AG04450 (cell line): ENCODE measurements at places on chromosomes 11 and 22.

- no peak for DNase-seq
Observed at GRCh38 chr11:31045335-31045734, 324.2 kb downstream of the DCDC1 start.

GRCh38 chr11:118448294-118448693 lies 12.0 kb downstream of the KMT2A start:
- DNase-seq = no peak

DNA sequence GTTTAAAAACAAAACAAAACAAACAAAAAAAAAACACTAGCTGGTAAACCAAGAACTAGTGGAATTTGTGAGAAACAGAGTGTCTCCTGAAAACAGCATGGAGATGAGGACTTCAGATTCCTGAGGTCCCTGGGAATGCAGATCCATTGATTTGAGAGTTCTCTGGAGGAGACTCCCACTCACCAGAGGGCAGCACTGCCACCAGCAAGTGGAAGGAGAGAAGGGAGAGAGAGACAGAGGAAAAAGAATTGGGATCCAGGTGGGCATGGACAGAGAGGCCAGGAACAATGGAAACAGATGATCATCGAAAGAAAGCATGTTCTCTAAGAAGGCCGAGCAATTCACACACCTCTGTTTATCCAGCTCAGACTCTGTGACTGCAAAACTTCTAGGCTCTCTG lies 31.8 kb downstream of the ETS1 start:
- DNase-seq = no peak

- DNase-seq = no peak
Observed at GRCh38 chr11:8026982-8027381, 39.8 kb downstream of the EIF3F start.

DNA sequence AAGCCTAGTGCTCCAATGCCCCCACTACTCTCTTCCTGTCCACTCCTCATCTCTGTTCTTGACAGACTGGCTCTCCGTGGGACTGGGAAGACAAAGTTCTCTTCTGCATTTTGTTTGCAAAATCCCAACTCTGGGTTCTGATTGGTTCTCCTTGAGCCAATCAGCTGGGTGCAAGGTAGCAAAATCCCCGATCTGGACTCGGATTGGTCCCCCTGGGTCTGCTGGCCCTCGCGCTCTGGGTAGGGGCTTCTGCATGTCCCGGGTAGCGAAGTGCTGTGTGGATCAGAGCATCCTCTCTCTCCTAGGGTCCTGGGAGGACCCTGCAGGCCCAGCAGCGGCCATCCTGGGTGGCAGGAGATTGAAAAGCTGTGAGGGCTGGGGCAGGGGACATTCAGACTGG lies 22.3 kb upstream of the A4GALT start:
- no peak for DNase-seq

GRCh38 chr22:21989049-21989448 lies 6.5 kb upstream of the TOP3B start:
- no peak for DNase-seq

- DNase-seq = no peak
Observed at GRCh38 chr11:128867277-128867676, at the start of gene KCNJ1. KCNJ1 (minus strand) TSS chr11:128867296; CDS start chr11:128840243, 27,053 bp downstream.

DNA sequence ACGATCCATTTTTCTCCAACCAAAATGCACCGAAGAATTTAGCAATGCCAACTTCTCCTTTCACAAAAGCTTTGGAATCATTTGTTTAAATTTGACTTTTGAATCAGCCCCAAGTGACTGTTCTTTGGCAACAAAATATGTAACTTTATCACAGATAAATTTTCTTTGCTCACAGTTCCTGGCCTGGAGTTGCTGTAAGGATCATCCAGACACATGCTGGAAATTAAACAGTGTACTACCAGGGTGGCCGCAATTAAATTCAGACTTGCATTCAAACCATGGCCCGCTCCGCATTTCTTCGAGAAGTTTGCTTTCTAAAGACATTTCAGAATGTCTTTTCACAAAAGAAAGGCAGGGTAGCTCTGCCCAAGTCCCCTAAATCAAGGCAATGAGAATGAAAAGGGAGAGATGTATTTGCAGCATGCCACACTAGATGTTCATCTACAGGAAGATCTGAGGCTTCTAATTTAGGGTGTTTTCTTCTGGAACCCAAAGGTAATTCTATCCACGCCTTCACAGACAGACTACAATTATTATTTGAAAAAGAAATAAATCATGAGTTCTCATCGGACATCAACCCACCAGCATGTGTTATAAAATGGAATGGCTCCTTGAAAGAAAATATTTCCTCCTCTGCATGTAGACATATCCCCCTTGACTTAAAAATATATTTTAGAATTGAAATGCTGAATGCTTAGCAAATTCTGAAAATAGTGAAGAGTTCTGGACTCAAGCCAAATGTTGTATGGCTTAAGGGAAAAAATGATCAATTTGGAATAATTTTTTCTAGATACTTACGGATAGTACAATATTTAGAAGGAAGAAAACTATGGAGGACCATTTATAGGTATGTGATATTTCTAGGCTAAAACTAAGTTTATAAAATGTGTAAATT lies 189.7 kb upstream of the BLID start:
- DNase-seq = no peak

DNA sequence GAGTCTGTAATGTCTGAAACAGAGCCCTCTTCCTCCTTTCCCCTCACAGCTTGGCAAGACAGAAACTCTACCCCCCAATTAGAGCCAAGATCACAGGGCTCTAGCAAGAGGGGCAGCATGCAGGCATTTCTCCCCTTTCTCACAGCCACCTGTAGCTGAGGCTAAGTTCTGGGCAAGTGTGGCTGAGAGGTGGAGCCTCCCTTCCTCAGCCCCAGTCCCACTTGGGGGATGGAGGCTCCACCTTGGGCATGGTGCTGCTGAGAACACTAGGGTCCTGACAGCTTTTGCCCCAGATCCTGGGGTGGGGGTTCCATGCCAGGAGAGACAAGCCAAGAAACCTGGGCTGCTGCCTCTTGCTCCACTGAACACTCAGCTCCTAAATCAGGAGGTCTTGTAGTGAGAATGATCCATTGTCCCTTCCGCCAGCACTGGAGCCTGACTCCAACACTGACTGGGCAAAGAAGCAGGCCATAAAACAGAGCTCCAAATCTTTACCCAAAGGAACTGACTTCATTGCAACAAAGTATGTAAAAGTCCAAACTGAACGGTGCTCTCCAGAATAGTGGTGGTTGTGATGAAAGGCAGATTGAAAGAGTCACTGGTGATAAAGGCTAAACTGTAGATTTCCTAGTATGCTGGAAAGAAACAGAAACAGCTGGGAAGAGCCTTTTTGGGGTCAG lies 25.6 kb downstream of the NARS2 start:
- DNase-seq = no peak

DNA sequence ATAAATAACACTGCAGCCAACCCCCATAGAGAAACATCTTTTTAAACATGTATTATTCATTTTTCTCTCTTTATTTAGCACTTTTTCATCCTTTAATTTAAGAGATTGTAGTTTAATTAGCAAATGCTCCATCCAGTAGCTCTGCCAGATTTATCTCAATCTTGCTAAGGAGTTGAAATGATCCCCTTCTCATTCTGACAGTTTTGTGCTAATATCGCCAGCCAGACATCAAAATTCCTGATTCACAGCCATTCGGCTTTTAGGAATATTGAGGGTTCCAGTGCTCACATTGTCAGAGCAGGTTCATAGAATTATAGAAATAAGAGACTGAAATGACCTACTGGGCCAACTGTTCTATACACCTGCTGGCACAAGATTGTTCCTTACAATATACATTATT lies 77.8 kb downstream of the CASP12 start:
- no peak for DNase-seq

GRCh38 chr11:32131321-32131720 lies 40.4 kb downstream of the RCN1 start:
- no peak for DNase-seq

DNA sequence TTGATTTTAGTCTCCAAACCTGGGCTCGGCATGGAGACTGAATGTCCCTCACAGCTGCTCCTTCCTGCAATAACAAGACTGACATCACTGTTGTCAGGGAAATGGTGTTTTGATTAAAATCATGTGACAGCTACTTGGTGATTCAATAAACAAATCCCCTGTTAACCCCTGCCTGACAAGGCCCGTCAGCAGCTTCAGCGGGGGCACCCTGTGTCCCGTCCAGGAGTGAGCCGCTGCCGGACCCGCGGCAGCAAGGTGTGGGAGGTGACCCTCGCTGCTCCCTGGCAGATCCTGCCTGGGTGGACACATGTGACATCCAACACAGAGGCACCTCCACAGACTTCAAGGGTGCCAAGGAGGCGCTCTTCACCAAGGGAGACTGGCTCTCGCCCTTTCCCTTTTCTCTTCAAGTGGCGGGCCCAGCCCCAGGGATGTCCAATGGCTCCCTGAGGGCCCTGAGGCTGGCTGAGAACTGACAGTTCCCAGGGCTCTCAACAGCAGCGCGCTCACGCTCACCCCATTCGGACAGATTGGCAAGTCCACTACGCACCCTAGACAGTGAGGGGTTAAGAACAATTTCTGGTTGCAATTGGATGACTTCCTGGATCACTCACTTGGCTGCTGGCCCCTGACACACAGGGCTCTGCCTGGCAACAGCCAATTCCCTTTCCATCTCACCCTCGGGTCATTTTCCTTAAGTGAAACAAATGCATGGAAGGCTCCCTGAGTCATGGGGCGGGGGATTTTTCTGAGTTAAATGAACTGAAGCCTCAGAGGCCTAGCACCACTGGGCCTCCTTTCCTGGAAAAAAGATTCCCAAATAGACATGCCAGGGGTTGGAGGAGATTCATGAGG lies 30.7 kb downstream of the PPP2R1B start:
- peak; percentile 96 for DNase-seq

- DNase-seq = no peak
Observed at GRCh38 chr11:102253020-102253715, 64.1 kb upstream of the BIRC3 start.

- no peak for DNase-seq
Observed at GRCh38 chr11:2517386-2518064, 72.7 kb downstream of the KCNQ1 start.

- no peak for DNase-seq
Observed at GRCh38 chr11:9230296-9230695, 34.9 kb downstream of the DENND5A start.

DNA sequence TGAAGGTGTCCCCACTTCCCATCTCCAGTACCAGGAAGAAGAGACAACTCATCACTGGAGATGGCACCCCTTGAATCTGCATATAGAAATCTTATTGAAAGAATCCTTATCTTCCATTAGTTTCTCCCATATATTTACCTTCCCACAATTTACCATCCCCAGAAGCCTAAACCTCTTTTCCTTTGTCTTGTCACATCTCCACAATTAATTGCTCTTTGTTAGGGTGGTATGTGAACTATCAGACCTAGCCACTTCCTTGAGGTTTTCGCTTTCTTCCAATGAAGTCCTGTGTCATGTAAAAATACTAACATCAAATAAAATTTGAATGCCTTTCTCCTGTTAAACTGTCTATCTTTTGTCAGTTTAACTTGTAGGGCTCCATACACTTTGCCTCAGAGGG lies 37.9 kb downstream of the FAM227A start:
- no peak for DNase-seq

- peak; percentile 88 for DNase-seq
Observed at GRCh38 chr11:35083431-35084238, 55.3 kb upstream of the CD44 start.

GRCh38 chr11:2348986-2349385 lies 28.1 kb upstream of the CD81 start:
- no peak for DNase-seq

DNA sequence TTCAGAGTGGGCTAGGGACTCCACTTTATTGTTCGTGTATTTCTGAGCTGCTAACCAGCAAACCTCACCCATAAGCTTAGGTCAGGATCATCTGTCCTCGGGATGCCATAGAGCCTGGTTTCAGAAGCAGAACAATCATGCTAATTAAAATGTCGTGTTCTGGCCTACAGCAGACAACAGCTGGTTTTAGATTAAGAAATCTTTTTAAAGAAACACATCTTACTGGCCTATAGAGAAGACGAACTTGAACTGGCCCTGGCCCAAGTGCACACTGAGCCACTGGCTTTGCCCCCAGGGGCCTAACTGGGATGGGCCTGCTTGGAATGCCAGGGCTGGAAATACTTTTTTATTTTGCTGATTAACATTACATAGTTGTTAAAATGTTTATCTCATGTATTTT lies 63.2 kb downstream of the ALX4 start:
- no peak for DNase-seq

DNA sequence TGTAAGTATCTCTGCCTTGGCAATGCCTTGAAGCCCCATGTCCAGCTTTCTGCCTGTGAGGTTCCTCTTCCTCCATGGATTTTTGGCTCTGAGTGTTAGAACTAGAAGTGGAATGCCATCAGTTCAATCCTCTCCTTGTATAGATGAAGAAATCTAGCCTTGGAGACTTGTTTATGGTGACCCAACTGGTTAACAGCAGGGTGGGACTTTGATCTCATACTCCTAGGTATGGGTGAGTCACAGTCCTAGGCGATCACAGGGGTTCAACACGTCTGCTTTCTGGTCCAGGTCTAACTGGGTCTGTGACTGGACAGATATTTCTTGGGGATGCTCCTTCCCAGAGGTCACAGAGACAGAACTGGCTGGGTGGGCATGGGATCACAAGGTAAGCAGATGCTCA lies 9.2 kb upstream of the MTFP1 start:
- DNase-seq = no peak

DNA sequence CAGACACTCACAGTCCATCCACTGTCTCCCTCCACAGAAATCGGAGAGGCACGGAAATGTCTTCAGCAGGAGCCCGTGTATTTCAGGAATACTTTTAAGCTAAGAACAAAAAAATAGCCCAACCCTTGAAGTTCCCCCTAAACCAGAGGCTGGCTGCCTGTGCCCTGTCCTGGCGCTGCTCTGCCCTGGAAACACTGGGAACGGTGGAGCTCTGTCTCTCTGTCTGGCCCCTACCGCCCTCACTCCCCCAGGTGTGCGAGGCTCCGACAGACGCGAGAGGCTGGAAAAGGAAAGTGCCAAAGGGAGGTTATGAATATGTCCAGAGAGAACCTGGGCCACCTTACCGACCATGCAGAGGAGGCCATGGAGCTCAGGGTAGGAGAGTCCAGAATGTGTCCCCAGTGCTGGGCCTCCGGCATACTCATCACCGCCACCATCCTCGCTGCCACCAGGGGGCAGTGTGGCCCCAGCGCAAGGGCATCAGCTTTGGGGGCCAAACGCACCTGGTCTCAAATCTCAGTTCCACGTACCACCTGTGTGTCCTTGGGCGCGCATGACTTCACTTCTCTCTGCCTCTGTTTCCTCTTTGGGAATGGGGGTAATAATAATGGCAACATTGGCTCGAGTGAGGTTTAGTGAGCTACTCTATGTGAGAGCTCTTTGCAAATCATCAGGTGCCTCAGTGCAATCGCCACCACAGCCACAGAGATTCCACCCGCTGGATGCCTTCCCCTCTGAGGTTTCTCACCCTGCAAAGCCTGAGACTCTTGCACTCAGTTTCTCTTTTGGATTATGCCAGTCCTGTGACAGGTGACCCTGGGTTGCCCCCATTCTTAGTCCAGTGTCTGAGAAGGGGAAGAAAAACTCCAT lies 10.4 kb upstream of the SLCO2B1 start:
- DNase-seq = no peak

- peak; percentile 38 for DNase-seq
Observed at GRCh38 chr11:12784445-12784844, 110.2 kb downstream of the TEAD1 start.
